ACHN (cell line): ENCODE measurements at places on chromosomes 5 and 9.
A peak's percentile ranks its signal among the peaks of the same experiment; 100 is the strongest.

DNA sequence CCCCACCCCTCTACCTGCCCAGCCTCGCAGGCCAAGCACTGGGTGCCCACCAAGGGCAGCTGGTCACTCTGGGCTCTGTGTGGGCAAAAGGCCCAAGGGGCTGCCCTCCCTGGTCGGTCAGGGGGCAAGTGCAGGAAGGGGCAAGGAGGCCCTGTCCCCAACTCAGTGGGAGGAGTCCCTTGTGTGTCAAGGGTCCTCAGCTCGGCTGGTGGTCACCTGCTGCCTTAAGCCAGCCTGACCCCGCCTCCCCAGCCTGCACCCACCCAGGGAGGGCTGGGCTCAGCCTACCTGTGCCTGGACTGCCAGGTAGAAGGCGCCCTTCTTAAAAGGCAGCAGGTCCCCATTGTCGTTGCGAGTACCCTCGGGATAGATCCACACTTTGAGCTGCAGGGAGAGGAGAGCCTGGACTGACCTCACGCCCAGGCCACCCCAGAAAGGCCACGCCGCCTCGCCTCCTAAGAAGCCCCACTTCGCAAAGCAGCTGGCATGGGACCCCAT, 10.9 kb downstream of the AGPAT2 start:
- DNase-seq: no peak

GRCh38 chr5:171599411-171599810, 180.0 kb downstream of the FGF18 start:
- DNase-seq: no peak

DNA sequence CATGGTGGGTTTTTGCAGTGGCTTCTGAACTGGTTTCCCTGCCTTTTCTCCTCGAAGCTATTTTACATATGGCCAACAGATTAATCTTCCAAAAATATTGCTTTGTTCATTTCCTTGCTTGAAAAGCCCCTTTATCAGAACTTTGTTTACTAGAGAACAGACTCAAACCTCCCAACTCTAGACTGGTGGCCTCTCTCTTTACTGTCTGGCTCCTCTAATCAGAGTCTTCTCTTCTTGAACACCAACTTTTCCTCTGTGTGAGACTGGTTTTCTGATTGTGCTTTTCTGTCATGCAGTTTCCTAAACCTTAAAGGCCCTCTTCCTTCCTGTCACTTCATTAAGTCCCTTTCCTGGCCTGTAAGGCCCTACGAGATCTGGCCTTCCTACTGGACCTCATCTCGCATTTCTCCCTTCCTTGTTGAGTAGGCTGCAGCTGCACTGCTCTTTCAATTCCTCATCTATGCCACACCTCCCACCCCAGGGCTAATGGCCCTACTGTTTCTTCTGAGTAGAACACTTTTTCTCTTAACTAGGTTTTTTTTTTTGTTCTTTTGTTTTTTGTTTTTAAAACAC, 5.7 kb downstream of the C9orf43 start:
- no peak for DNase-seq

- DNase-seq: peak; percentile 28
Observed at GRCh38 chr9:15485836-15486666, 24.7 kb downstream of the PSIP1 start.

DNA sequence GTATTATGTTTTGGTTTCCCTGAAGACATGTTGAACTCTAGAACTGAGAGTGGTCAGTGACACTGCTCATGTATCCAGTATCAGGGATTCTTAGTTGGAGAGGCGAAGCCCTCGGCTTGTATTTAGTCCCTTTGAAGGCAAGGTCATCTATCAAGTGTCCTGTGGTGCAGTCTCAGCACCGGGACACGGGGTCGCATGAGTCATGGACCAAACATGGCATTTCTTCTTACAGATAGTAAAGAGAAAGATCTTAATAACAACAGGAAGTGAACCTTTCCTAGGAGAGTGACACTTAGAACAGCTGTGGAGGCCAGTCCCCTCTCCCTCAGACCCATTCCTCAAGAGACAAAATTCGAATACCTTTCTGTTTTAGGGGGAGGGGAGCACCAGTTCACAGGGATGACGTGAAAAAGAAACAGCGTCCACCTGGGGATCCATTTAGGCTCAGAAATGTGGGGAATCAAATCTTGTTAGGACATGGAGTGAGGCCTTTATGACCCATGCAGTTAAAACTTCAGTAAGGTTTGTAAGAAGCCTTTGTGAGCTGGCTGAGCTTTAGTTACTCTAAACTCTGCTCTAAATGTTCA, 86.5 kb downstream of the ADGRV1 start:
- DNase-seq: no peak

GRCh38 chr9:4145482-4145881, 154.4 kb downstream of the GLIS3 start:
- peak; percentile 66 for DNase-seq

- DNase-seq: no peak
Observed at GRCh38 chr5:35741971-35742370, 114.7 kb upstream of the IL7R start.

- DNase-seq: no peak
Observed at GRCh38 chr9:36803961-36804360, 230.1 kb downstream of the PAX5 start.

DNA sequence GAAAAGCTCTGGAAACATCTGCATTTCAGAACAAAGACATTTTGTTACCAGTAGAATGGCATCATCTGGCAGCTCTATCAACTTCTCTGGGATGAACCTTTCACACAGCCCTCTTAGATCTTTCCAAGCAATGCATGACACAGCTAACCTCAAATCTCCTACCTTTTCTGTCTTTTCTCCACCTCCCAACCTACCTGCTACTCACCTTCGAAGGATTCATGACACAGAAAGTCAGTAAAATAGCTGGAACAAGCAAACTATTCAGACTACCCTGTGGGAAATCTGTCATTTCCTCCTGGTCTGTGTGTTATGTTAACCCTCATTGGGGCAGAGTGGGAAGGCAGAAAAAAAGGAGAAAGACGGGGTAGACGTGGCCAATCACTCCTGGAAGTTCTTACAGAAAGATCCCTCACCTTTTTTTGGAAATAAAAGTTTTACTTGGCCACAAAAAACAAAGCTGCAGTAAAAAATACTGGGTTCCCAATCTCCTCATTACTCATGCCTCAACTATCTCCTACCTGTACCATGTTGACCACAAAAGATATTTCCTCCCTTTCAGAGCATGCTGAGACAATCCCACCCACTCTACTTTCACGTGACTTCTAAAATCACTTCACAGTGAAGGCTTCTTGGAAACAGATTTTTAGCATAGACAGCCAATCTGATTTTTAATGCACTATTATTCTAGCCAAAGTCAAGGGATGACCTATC, 362.1 kb upstream of the RFX3 start:
- no peak for DNase-seq

DNA sequence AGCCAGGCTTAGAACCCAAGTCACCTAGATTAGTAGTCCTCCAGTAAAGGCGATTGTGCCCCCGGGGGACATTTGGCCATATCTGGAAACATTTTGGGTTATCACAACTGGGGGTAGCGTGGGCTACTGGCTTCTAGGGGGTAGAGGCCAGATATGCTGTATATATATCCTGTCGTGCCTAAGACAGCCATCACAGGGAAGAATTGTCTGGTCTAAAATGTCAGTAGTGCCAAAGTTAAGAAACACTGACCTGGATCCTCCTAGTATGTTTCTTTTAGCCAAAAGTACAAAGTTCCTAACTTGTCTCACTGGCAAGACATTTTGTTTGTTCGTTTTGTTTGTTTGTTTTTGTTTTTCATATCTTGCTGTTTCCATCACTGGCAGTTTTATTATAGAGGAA, 13.8 kb downstream of the RABEPK start:
- DNase-seq: no peak

- no peak for DNase-seq
Observed at GRCh38 chr9:27634879-27635278, 61.6 kb upstream of the C9orf72 start.

DNA sequence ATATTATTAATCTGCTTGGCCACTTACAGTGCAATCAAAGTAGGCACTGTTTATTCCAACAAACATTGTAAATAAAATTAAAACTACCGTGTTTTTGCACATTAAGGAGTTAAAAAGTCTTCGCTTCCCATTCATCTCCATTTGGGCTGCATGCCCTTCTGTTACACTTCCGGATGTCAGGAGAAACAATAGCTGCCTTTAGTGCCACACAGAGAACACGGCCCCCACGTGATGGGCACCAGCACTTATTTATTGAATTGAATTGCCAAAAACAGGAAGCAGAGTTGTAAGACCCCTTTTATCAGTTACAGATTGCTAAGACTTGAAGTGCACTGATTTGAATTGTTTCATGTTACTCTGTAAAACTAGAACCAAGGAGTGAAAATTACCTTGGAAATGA, 80.4 kb downstream of the LHFPL2 start:
- no peak for DNase-seq

- no peak for DNase-seq
Observed at GRCh38 chr5:107474361-107474715, 196.4 kb downstream of the EFNA5 start.

- no peak for DNase-seq
Observed at GRCh38 chr9:127694890-127695720, 11.7 kb upstream of the CFAP157 start.

GRCh38 chr5:148374690-148375360, 8.9 kb upstream of the FBXO38 start:
- peak; percentile 49 for DNase-seq

- no peak for DNase-seq
Observed at GRCh38 chr5:171543148-171543815, 123.8 kb downstream of the FGF18 start.

GRCh38 chr9:37187292-37187691, 66.9 kb downstream of the ZCCHC7 start:
- no peak for DNase-seq

DNA sequence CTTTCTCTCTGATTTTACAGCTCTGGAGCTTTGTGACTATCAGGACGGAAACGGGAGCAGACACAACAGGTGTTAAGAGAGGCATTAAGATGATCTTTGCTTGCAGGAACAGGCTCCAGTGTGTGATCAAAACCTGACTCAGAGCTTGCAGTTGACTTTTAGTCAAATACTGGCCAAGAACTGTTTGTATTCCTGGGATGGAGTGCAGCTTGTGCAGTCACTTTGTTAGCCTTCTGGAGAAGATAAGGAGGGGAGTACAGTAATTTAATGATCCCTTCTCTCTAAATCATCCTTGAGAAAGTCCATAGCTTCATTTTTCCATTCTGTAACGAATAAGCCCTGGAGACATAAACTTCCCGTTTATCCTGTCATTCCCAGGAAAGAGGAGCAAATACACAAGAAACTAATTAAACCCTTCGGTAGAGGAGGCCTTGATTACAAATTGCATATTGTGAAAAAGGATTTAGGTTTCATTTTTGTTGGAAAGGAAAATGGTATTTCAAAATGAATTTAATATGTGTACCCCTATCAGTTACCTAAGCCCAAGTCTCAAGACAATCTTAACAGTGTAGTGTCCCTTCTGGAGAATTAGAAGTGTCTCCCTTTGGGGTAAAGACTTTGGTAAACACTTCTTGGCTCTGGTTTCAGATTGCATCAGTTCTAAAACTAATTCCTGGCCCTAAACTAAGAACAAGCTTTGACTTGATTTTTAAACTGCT, 3.1 kb upstream of the STOM start:
- no peak for DNase-seq

DNA sequence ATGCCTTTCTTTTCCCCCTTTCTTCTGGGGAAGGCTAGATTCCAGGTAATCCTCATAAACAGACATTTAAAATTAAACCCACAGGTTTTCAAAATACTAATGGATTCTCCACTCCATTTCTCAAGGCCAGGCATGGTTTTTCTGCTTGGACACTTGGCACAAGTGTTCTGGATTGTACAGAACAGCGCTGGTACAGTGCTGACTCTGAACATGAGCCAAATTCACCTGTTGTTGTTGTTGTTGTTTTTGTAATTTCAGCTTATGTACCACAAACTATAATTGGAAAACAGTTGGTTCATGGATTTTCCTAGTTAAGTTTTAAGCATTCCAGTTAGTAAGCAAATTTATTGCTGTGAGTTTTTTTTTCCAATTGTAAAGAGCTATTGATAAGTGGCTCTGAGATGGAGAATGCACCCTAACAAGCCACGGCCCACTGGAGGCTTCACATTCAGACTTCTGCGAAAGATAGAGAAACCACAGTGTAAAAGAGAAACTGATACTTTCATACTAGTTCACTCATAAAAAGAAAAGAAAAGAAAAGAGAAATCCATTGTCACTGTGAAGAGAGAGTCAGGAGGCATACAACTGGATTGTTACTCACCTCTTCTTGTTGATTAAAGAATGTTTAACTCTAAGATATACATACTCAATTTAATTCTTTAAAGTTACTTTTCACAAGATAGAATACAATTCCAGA, 16.2 kb upstream of the ITGA1 start:
- no peak for DNase-seq

DNA sequence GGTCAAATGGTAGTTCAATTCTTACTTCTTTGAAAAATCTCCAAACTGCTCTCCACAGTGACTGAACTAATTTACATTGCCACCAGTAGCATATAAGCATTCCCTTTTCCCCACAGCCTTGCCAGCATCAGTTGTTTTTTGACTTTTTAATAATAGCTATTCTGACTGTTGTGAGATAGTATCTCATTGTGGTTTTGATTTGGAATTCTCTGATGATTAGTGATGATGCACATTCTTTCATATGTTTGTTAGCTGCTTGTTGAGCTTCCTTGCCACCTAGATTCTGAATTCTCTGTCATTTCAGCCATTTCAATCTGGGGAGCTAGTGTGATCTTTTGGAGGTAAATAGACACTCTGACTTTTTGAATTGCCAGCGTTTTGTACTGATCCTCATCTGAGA, 24.0 kb downstream of the CDK20 start:
- DNase-seq: no peak

DNA sequence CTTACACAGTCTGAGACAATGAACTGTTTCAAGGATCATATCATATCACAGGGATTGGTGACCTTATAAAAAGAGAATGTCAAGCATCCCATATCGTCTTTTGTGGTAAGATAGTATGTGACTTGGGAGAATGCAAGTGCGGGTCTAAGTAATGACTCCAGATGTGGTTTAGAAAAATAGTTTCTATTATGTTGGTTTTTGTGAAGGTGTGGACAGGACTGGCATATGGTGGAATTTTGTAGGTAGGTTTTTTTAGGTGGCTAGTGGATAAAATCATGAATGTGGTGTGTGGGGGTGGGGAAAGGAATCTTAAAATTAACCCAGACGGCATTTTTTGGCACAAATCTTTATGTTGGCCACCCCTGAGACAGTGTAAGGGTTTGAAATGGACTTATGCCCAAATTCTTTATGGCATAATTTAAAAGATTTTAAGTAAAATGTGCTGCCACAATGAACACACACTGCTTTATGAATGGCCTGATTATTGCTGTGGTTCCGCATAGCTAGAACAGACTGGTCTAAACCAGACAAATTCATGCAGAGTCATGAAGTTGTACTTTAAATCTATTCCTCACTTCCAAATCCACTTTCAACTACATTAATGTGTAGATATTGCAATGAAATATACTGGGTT, 204.8 kb upstream of the HAPLN1 start:
- DNase-seq: peak; percentile 55
